ENCODE measurements at places on chromosomes 11 and 22.
A peak's percentile ranks its signal among the peaks of the same experiment; 100 is the strongest.

GRCh38 chr11:16312233-16312765, 44.0 kb downstream of the SOX6 start:
- DNase-seq = no peak

DNA sequence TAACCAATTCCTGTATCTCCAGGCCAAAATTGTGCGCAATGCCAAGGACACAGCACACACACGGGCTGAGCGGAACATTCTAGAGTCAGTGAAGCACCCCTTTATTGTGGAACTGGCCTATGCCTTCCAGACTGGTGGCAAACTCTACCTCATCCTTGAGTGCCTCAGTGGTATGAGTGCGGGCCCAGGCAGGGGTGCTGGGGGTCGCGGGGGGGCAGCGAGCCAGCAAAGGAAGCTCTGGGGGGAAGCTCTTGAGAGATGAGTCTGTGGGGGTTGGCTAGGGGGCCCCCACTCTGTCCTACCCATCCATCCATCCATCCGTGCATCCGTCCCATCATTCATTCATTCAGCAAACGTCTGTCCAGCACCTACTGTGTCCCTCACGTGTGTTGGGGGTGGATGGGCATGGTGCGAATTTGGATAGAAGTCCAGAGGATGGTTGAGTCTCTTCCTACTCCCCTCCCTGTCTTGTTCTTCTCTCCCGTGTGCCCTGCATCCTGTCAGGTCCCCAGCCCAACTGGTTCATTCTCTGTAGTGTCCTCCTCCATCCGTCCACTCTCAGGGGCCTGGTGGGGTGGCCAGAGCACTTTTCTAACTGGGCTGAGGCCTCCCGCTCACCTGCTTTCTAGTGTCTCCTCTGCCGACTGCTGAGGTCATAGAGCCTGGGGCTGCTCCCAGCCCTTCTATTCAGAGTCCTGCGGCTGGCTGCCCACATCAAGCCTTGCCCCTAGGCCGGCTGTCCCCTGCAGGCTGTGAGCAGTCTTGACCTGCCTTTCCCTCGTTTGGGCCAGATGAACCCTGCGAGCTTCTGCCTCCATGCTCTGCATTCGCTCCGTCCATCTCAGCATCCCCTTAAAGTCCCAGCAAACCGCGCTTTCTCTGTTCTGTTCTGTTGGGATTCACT, 3.3 kb downstream of the RPS6KB2 start:
- no peak for DNase-seq

DNA sequence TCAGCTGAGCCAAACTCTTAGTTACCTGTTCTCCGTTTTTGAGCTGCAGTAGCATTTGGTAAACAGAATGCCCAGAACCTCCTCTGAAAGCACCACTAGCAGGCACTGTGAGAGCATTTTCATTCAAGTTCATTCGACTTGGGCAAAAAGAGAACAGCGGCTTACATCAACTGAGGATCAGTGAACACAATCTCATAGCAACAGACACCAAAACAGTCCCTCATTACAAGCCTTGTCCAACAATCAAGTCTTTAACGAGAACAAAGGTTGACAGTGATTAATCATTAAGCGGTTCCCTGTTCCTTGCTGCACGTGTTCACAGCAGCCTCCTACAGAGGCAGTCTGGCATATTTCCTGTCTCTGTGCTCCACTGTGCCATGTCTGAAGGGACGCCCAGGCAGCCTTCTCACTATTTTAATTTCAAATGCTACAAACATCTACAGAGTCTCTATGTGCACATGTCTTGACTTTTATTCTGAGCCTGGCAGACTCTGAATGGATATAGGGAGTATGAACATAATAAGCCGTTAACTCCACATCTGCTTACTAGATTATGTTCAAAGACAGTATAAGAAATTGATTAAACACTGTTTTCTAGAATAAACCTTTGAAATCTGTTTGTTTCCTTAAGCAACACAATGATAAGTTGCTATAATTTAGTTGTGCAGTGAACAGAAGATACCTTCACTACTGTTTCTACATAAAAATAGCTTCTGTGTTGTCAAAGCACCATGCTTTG, 88.3 kb upstream of the MTMR2 start:
- peak; percentile 13 for DNase-seq

GRCh38 chr11:48106166-48106565, 110.4 kb upstream of the OR4B1 start:
- no peak for DNase-seq

DNA sequence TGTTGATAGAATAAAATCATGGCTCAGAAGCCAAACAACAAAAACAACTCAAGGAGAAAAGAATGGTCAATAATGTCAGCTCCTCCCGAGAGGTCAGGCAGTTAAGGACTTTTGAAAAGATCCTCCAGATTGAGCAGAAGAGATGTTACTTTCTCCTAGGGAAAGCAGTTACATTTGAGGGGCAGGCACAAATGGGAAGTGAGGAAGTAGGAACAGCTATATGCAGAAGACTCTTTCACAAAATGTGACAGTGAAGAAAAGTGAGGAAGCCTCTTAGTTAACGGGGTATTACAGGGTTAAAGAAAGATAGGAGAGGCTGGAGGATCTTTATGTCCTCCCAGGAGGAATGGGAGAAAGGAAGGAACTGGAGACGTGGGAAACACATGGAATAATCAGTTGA, 3.4 kb downstream of the DCHS1 start:
- no peak for DNase-seq

DNA sequence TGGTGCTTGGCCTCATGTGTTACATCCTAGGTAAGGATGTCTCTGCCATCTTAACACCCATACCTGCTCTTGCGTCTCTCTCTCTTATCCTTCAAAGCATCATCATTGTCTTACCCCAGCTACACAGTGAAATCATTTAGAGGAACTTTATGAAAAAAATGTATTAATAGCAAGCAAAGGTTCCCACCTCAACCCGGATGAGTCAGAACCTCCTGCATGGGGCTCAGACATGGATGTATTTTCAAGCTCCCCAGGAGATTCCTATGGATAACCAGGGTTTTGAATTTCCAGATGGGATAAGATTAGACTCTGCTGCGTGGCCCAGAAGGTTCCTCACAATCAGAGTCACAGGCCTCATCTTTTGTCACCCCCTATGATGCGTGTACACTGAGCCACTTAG, 89.1 kb upstream of the NNMT start:
- no peak for DNase-seq

DNA sequence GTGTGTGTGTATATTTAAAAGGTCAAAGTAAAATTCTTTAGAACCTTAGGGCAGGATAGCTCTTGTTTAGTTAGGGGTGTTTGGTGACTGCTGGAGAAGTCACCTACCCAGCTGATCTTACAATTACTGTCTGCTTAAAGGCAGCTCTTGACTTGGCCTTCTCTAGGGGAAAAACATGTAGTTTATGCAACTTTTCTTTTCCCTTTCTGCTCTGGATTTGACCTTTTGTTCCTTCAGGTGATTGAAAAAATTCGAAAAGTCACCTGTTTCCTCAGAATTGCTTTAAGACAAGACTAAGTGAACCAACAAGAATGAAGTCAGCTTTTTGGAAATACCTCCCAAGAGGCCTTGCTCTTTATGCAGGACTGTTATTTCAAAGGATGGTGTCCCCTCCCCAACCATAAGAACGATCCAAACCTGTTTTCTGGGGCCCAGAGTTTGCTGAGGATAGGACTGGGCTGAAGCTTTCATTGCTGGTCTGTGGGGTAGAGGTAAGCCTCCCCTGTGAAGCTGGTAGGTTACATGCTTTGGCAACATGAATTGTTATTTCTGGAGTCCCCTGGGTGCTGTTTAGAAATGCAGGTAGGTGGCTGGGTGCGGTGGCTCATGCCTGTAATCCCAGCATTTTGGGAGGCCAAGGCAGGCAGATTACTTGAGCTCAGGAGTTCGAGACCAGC, 111.2 kb downstream of the PTPRJ start:
- no peak for DNase-seq

- DNase-seq = no peak
Observed at GRCh38 chr11:43967661-43968060, 25.2 kb downstream of the C11orf96 start.

GRCh38 chr11:126101251-126101929, 38.7 kb upstream of the CDON start:
- DNase-seq = no peak

GRCh38 chr22:20916916-20917810, at the start of gene CRKL:
CRKL (plus strand) TSS chr22:20917407; CDS start chr22:20917935, 528 bp downstream.
- peak; percentile 91 for DNase-seq

DNA sequence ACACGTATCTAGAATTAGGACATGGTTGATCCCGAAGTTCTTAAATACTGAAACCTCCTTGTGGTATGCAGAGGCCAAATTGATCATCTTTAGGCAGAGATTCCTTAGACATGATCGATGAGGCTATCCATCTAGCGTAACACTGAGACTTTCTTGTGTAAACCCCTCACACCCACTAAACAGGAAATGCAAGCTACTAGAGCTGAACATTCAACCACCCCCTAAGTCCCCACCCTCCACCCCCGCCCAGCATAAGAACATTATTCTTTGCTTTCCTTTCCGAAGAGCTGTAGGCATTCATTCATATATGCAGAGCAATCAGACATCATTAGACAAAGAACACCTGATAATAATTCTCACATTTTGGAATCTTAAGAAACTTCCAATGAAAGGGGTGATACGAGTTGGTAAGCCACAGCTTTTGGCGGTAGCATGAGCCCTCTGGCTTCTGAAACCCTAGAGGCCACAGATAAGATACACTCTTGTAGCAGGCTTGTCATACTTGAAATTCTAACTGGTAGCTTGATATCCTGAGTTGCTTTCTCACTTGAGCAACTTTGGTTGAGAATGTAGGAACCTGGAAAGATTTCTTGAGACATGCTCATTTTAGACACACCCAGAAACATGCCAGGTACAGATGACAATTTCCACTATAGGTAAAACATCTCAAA, 42.2 kb downstream of the FLI1 start:
- no peak for DNase-seq

- no peak for DNase-seq
Observed at GRCh38 chr11:126341760-126342161, 13.7 kb upstream of the ST3GAL4 start.

DNA sequence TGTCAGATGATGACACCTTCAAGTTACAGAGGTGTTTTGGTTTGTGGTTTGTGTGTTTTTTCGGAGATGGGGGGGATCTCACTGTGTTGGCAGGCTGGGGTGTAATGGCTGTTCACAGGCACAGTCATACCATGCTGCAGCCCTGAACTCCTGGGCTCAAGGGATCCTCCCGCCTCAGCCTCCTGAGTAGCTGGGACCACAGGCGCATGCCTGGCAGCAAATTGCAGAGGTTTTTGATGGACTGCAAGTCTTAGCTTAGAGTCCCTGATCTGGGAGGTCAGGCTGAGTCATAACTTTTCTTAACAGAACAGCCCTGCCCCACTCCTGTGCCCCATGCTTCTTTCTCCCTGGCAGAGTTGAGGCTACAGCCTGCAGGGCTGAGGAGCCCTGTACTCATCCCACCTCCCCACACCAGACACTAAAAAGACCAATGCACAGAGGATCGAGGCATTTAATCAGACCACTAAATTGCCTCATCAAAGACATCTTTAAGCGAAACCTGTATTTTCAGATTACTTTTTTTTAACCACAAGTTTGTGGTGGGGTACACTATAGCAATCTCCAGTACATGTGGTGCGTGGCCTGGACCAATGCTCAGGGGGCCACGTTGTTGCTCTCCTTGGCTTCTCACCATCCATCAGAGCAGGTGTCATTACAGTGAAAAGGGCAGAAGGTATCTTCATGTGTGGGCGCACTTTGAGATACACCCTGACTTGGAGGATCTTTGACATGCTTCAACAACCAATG, 17.1 kb upstream of the ADORA2A start:
- DNase-seq = no peak

- DNase-seq = no peak
Observed at GRCh38 chr22:37627121-37627520, 12.3 kb upstream of the SH3BP1 start.

DNA sequence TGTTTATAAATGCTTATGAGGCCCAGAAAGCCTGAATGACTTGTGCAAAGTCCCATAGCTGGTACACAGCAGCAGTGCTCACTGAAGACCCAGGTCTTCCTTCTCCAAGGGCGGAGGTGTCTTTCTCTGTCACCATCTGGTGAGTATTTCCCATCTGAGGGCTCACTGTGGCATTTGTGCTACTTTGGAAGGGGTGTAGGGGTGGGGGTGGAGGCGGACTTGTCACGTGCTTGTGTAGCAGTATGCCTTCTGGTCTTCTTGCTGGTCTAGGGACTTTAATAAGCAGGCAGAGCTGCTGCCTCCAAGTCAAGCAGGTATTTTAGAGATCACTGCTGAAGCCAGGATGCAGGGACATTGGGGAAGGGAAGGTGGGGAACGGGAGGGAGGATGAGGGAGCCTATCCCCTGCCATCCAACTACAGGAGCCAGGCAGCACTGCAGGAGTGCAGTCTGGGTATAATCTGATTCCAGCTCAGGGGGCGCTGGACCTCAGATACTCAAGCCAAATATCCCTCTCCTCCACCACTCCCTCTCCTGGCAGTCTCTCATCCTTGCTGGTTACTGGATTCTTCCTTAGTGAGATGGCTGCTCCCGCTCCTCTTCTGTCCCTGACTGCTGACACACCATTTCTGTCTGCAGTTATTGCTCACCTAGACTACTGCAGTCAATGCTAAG, 3.4 kb downstream of the ABCC8 start:
- DNase-seq = no peak

GRCh38 chr22:39150848-39151215, 1.6 kb downstream of the CBX7 start:
- DNase-seq = no peak

DNA sequence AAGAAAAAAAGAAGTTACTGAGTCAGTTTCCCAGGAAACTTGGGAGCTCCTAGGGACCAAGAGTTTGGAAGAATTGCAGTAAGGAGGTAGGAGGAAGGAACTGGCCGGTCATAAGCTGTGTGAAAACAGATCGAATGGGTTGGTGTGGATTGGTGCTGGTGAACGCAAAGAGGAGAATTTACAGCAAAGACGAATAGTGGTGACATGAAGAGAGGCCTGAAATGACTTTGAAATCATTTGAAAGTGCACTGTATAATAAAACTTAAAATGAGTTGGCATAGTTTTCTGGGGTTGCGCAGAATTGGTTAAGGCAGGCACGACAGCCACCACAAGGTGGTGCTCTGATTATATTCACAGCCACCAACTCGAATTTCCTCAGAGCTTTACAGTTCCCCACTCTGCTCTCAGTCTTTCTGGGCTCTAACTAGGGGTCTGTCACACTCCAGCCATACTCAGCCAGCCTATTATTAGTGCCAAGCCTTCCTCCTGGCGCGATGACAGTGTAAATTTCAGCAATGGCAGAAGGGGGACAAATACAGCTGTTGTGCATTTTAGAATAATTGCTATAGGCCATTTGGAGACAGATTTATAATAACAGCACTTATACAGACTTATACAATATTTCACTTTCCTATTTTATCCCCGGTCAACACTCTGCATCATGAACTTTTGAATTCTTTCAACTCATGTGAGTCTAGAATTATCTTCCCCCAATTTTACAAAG, 8.3 kb upstream of the HTR3B start:
- DNase-seq = no peak

- no peak for DNase-seq
Observed at GRCh38 chr11:86440305-86440716, 65.6 kb downstream of the CCDC81 start.

GRCh38 chr22:30662040-30662439, 5.6 kb downstream of the DUSP18 start:
- DNase-seq = no peak

DNA sequence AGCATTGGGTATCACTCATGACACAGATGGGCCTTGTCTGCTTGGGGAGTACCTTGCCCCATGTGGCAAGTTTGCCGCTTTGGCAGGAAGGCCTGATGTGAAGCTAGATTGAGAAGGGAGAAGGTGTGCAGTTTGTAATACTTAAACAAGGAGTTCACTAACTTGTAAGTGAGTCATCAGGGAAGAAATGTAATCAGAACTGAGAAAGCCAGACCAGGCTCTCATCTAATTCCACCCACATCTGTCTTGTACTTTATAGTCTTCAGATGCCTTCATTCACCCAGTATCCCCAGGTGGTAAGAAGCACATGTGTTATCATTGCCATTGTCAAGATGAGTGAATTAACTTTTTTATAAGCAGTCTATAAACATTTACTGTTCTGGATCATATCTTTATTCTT, 116.0 kb upstream of the DDI1 start:
- no peak for DNase-seq
